ENCODE measurements at places on chromosomes 5 and 9.

- DNase-seq: no peak
Measured at GRCh38 chr5:171577042-171577758, 157.8 kb downstream of the FGF18 start.

- DNase-seq: no peak
Measured at GRCh38 chr9:33264003-33264472, 470 bp downstream of the BAG1 start.

DNA sequence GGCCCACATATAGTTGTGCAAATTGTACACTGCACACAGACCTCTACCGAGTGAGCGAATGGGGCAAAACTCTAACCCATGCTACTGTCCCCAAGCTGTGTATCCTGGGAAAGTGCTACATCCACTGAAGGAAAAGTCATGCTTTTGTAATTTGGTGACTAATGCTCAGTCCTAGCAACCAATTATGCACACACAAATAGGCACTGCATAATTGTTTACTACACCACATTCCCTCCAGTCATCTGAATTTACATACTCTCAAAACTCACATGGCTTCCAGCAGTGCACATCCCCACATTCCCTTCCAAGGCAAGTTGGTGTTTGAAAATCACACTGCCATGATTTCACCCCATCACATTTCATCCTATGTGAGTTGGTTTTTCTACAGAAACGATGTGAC is 125.9 kb upstream of the OSMR start:
- DNase-seq: no peak

GRCh38 chr5:159899067-159900049 is 16.9 kb upstream of the ADRA1B start:
- no peak for DNase-seq

DNA sequence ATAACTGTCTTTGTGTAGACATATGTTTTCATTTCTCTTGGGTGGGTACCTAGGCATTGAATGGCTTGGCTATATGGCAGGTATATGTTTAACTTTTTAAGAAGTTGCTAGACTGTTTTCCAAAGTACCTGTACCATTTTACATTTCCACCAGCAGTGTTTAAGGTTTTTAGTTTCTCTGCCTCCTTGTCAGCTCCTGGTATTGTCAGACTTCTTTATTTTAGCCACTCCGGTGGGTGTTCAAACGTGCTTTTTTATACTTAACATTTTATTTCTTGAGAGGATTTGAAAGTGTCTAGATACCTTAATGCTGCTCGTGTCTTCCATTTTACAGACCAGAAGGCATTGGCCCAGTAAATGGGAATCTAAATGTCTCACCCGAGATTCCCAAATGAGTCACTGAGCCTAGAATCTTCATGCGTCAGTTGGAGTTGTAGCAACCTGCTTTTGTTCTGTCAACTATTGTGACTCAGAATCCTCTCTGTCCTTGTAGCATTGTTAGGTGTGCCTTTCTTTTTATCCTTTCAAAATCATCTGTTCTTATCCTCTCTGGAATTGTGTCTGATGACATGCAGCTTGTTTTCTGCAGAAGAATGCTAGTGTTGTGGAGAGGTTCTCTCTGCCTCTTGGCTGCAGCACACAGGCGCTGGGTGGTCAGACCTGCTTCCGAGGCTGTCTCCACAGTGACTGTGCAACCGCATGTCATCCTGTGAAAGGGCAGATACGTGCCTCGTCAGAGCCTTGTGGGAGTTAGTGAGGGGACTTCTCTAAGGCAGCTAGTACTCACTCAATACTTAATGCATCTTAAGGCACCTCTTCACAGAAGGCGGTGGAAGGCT is 291.8 kb downstream of the AOPEP start:
- peak; percentile 59 for DNase-seq

DNA sequence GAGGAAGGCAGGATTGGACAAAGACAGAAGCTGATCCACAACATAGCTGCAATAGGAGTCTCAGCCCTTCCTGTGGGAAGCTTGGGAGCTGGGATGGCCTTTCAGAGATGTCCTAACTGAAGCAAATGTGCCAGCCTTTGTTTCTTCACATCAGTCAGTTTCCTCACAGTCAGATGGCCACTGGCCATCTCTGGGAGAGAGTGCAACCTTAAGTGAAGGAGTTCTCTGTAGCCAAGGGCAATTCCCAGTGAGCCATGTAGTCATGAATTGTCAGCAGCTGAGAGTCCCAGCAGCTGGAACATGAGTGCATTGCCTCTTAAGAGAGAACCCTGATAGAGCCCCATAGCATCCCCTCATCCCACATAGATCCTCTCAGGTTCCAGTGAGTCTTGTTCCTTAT is 89.1 kb upstream of the LIFR start:
- no peak for DNase-seq

- DNase-seq: no peak
Measured at GRCh38 chr9:124783830-124784229, 6.9 kb downstream of the OLFML2A start.

DNA sequence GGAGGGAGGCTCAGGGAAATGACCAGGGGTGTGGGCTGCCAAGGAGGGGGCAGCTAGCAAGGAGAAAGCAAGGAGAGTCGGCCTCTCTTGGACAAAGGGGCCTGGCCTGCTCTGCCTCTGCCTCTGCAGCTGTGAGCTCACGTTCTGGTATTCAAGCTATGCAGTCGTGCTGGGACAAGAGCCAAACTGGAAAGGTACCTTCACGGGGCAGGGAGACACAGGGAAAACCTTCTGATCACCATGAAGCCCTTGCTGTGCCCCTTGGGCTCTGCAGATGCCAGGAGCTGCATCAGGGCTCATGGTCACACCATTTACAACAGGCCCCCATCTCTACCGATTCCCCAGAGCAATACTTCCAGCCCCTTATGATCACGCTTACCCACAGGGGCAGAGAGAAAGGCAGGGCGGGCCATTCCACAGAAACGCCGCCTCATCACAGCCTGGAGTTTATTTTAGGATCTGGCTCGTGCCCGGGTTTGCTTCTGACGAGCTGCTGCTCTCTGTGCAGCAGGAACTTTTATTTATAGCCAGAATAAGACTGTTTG is 63.2 kb downstream of the PRRT1B start:
- DNase-seq: no peak

DNA sequence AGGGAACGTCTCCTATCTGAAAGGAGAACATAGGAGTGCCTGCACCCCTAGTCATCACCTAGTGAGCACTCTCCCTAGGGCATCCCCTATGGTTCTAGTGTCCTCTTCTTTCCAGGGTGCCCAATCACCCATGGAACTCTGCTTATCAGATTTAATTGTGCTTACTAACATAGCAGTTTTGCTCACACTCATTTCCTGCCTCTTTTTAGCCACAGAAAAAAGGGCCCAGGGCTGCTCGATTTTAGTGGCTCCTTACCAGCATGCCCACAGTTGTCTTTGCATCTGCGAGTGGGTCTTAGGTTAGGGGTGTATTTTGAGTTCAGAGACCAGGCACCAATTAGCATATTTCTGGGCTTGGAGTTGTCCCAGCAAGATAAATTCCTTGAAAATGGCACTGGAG is 1110.2 kb downstream of the TAF11L14 start:
- no peak for DNase-seq

- DNase-seq: peak; percentile 36
Measured at GRCh38 chr5:79508354-79508753, 5.6 kb downstream of the HOMER1 start.

DNA sequence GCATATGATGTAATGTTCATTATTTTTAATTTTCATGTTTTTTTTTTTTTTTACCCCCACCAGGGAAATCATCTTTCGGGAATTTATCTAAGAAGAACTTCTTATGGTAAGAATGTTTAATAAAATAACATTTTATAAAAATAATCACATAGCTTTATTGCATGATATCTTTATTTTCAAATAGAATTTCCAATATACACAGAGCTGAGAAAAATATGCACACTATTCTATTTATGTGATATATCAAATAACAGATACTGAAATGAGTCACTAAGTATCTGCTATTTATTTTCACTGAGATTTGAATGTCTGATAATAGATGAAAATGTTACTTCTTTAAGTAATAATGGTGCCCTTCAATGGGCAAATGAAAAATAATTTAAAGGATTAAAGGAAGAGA is 1217.3 kb downstream of the MAT2B start:
- DNase-seq: no peak

GRCh38 chr9:91690540-91691249 is 259.3 kb downstream of the ROR2 start:
- no peak for DNase-seq

GRCh38 chr9:136054146-136054545 is 40.9 kb downstream of the NACC2 start:
- DNase-seq: no peak

DNA sequence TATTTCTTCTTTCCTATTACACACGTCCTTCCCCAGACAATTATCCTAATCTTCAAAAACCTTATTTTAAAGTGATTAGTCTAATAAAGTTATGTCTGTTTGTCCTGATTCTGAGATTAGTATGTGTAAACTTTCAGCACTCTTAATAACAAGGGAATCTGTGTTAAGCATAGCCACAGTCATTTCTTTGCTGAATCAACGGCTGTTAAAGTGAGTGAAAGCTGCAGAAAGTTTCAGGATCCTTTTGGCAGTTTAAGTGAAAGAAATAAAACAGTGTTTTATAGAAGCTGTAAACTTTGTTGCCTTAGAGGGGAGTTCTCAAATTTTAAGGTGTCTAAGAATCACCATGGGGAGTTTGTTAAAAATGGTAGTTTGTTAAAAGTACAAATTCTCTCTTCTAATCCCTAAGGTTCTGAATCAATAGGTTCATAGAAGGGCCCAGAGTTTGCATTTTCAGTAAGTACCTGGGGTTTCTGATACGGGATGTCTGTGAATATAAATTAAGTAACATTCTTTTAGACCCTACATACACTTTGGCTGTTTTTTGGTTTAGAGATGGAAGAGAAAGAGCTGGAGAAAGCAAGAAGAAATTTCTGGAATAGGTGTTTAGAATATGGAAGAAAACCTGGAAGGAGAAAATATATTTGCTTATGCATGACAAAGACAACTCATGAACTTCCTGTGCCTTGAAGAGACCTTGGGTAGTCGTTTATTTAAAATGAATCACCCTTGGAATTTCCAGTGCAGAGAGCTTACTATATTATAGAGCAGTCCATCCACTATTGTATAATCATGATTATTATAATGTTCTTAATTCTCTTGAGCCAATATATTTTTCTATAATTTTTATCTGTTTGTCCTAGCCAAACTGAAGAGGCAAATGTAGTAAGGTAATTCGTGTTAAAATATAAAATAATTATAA is 45.7 kb downstream of the SCAMP1 start:
- DNase-seq: no peak

- no peak for DNase-seq
Measured at GRCh38 chr9:133514460-133515239, 10.1 kb downstream of the MYMK start.

DNA sequence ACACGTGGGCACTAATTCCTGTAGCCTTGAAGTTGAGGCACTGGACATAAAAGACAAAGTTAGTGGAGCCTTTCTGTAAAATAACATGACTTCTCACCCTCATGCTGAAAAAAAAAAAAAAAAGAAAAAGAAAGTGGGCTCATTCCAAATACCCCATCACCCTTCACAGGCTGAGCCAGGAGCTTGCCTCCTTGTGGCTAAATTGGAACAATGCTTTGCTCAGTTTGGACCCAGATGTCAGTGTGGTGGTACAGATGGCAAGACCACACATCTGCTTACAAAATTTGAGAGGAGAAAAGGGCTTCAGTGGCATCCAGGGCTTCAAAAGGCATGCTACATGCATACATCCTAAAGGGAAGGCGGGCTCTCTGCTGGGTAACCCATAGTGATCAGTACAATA is 342.8 kb downstream of the EBF1 start:
- no peak for DNase-seq

GRCh38 chr5:170186156-170186555 is 46.6 kb upstream of the C5orf58 start:
- no peak for DNase-seq

DNA sequence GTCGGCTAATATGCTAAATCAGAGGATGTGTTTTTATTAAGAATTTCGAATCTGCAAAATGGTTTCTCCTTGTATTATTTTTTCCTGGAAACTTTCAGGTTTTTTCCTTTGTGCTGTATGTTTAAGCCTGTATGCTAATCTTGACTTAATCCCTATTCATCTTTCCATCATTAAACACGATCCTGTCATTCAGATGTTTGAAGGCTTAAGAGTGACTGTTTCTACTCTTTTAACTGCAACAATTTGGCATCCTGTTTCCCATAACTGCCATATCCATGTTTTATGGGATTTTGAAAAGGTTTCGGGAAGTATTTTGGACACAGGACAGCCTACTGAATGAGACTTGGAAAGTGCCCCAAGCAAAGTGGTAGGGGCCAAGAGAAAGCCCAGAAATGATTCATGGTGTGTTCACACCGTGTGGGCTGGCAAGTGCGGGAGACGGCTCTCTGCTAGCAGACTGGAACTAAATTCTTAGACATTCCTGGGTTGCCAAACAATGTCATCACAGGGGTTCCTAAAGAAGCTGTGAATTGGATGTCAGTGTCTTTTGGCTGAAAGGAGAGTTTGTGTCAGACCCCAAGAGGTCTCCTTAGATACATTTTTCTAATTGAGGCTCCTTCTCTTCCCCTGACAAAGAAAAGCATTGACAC is 125.4 kb upstream of the ADAMTS16 start:
- peak; percentile 3 for DNase-seq

DNA sequence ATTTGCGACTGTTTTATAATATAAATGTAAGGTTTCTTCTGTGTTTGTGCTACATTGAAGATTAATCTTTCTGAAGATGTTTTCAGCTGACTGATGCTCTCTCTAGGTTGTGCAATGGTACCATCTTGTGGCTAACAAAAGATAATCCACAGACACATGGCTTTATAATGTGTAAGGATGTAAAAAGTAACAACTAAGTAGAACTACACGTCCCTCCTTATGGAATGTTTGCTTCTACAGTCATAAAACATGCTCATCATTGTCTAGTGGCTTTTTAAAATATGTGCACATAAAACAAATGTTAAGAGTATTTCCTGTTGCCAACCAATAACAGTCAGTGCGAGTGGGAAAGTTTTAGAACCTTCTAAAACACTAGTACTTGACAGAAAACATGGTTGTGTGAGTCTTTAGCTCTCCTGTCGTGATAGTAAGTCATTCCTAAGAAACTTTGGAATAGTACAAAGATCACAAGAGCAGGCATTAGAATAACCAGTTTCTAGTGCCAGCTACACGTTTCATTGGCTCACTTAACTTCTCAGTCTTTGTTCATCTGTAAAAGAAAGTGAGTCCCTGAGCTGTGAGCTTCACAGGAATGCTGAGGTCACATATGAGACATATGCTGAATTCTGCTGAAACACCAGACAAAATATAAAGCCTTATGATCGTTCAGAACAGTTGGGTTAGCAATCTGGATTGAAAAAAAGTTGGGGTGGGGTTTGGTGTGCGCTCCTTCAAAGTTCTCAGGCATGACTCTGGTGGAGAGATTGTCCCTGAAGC is 75.7 kb upstream of the GLIS3 start:
- DNase-seq: no peak

DNA sequence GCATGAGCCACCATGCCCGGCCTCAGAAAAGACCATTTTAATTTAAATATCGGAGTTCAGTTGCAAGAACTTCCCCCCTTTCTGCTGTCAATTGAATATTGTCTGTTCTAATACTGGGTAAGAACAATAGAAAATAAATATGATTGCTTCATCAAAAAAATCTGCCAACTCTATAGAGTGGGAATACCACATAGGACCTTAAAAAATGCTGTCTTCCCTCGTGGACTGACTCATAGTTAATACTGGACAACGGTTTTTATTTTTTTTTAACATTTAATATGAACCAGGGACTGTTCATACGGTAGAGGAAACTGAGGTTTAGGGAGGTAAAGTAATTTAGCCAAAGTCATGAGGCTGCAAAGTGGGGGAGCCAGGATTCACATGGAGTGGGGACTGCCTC is 9.7 kb downstream of the ZNF462 start:
- DNase-seq: no peak

GRCh38 chr9:133347515-133347984 is 381 bp downstream of the MED22 start:
- DNase-seq: no peak
